CD4-positive, alpha-beta T cell treated with Interleukin-10 for 1 hour (primary cell): ENCODE measurements at places on chromosomes 12 and 14.

DNA sequence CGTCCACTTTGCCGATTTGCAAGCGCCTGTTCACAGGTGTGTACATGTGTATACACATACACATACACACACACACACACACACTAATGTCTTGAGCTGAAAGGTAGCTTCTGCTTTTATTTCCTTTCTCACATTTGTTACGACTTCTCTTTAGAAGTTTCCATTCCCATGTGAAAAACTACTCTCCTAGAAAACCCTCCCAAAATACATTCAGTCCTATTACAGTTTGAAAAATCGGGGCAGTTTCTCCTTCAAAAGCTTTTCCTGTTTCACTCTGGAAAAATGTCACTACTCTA, 3.9 kb downstream of the BLTP3B start:
- DNase-seq = no peak

DNA sequence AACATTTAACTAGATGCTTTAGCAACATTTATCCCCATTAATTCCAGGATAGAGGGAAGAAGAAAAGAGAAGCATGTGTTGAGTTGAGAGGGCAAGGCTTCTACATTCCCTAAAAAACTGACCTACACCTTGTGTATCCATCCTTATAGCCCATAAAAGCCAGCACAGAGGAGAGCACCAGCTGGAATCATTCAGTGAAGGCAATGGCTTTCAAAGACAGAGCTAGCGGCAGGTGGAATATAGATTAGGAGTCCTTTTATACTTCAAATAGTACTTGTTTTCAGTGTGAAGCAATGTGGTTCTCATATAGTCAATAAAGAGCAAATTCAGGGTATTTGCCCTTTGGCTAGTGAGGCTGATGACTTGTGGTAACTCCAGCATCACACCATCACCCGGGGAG, 94.4 kb downstream of the TBC1D30 start:
- no peak for DNase-seq

- no peak for DNase-seq
These were observed 60.2 kb downstream of the RFX4 start for GRCh38 chr12:106643000-106643399.

GRCh38 chr12:54437697-54438096, 18.6 kb upstream of the ITGA5 start:
- no peak for DNase-seq

- DNase-seq = no peak
These were observed 161.2 kb downstream of the EFCAB11 start for GRCh38 chr14:89793367-89793716.

- DNase-seq = no peak
These were observed 155.2 kb downstream of the RPL10L start for GRCh38 chr14:46496409-46496808.

DNA sequence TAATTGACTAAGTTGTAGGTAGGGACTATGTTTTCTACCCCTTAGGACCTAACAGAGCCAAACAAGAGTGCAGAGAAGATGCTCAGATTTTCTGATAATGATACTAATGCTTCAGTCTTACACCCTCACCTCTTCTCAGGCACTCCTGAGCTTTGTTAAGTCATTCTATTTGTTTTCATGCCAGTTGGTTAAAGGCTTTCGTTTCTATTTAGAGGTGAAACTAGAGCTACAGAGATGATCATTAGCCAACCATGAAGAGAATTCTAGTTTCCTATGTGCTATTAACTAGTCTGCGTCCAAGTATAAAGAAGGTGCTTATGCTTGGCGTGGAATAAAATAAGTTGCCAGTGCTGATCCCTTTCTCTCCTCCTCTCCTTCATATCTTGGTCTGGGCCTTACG, 34.6 kb upstream of the PYGL start:
- DNase-seq = no peak

- DNase-seq = no peak
These were observed 33.0 kb downstream of the CAND1 start for GRCh38 chr12:67302162-67302561.

GRCh38 chr14:101460521-101460920, 100.8 kb upstream of the DIO3 start:
- DNase-seq = no peak

DNA sequence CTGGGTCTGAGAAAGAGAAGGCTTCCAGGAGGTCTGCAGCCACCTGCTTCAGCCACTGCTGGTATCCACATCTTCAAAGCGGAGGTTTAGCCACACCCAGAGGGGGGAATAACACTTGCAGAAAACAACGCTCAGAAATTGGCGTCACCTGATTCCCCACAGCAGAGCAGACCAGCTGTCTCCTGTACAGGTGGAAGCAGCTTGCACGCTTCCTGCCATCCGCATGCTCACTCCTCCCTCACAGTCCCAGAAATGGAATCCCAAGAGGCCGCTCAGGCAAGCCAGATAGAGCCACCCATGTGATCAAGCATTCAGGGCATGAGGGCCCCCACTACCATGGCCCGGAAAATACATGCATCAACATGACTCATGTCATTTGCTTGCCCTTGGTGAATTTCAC, 112.2 kb upstream of the DIO3 start:
- no peak for DNase-seq

DNA sequence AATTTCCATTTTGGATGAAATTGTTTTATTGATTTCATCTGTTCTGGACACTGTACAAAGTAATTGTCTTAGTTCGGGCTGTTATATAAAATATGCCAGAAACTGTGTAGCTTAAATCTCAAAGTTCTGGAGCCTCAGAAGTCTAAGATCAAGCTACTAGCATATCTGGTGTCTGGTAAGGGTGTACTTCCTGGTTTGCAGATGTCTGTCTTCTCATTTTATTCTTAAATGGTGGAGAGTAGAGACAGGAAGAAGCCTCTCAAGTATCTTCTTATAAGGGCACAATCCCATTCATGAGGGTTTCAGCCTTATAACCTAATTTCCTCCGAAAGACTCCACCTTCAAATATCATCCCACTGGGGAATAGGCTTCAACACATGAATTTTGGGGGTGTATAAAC, 51.3 kb downstream of the MON2 start:
- DNase-seq = no peak

DNA sequence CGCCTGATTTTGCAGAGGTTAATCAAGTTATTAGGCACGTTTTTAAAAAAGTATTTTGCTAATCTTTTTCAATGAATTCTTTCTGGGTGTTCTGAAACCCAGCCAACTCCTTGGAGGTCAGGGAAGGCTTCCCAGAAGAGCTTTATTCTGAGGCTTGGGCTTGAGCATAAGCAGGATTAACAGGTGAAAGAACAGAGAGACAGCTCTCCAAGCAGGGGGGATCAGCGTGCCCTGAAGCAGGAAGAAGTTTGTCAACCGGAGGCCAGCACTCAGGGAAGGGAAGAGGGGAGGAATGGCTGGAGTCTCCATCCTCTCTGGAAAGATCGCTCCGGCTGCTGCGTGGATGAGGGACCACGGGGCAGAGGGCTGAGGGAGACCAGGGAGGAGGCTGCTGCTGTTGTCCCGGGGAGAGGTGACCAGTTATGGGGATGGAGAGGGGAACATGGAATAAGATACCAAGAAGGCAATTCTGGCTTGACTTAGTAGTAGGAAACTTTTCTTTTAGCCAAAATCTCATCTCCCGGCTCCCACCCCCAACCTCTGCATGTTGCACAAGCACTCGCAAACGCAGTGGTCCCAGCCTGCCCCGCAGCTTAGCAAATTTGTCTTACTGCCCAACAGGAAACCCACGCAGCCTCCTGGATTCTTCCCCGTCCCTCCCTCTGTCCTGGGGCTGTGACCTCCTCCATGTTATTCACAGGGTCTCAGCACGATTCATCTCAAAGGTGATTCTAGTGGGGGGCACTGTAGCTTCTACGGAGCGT, 1.1 kb upstream of the SSH1 start:
- no peak for DNase-seq

- no peak for DNase-seq
These were observed 106.1 kb downstream of the PRICKLE1 start for GRCh38 chr12:42483521-42483790.

DNA sequence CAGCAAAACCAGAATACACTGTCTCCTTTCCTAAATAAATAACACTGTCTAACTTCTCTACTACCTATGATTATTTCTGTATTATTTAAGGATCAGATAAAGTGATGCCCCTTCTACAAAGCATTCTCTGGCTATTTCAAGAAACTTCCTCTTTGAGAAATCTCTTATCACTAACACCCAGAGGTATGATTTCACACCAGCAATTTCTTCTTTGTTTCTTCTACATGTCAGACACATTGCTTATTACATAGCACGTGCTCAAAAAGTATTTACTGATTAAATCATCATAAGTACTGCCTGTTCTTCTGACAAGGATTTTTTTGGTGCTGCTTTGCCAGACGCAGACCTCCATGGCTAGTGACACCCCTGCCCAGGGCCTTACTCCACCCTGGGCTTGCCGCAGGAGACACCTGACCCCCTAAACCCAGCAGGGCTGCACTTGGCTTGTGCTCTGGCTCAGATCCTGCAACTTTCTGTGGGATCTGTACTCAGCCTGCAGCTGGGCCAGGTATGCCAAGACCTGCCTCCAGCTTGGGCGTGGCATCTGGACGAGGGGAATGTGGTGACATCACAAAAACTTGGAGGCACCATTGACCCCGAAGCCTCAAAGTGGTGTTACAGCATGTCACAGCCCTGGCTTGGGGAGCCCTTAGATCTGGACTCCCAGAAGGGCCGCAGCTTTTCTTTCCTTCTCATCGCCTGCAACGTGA, 15.4 kb upstream of the HIGD1C start:
- DNase-seq = no peak

GRCh38 chr12:94435511-94435927, 24.1 kb downstream of the CEP83 start:
- DNase-seq = no peak

DNA sequence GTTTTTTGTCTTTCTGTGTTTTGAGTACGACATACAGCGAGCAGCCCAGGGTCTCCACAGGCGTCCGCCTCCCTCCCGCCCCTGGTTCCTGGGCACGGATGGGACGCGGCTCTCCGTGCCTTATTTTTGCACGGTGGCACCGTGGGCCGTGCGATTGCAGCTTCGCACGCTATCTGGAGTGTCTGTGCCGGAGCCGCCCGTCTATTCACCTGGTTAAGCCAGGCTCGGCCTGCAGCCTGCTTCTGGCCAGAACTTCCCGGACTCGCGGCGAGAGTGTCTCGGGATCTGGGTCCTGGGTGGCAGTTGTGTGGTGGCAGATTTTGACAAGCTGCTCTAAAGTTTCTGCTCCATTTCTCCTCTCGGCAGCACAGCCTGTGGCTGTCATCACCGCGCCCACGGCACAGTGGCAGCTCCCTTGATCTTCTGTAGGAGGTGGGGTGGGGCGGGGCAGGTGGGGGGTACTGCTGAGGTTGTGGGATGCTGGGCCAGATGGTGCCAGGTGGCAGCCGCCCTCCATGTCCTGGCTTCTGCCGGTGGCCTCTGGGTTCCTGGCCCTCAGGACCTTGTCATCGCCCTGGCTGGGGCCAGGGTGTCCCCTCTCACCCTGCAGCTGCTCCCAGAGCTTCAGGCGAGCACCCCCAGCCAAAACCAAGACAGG, 2.9 kb downstream of the MMP17 start:
- no peak for DNase-seq

DNA sequence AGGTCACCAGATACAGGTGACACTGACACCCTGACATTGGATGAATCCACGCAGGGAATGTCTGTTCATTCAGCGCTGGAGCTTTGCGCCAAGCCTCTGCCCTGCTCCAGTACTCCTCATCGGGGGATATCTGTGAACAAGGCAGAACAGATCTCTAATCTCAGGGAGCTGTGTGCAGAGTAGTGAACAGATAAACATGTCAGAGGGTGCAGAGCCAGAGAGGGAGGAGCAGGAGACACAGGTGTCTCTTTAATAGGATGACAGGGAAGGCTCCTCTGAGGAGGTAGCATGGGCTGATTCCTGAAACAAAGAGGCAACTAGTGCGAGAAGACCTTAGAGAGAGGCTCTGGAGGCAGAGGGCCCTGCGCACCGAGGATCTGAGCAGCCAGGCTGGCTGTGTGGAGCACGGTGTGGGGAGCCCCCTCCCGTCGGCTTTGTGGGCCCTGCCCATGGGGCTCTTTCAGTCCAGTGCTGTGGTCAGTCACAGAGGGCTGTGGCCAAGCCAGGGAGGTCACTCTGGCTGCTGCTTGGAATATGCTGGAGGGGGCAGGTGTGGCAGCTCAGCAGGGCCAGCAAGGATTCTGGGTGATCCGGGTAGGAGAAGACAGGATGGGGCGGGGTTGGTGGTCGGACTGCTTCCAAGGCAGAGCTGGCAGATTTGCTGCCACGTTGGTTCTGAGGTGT, 55.6 kb downstream of the TECPR2 start:
- no peak for DNase-seq

DNA sequence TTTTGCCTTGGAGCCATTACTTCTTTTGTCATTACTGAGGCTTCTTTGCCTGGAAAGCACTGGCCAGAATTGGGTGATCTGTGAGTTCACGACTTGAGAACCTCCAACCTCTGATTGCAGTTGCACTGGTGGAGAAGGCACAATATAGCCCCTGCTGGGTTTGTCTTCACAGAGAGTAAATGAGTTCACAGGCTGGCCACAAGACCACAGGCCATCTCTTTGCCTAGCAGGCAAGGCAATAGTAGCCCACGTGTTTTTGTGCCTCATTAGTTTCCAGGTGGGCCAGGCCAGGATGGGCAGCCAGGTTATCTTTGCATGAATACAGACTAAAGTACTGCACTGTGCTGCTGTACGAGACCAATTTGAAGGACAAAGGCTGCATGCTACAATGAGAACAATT, 468.8 kb downstream of the NRXN3 start:
- DNase-seq = no peak

GRCh38 chr14:65461730-65462129, 49.2 kb downstream of the FUT8 start:
- DNase-seq = no peak

- DNase-seq = no peak
These were observed 15.0 kb downstream of the TMBIM4 start for GRCh38 chr12:66154776-66155175.

- DNase-seq = no peak
These were observed 181.3 kb downstream of the KIF26A start for GRCh38 chr14:104319491-104320241.

GRCh38 chr14:91095178-91095577, 18.7 kb upstream of the DGLUCY start:
- DNase-seq = no peak

- no peak for DNase-seq
These were observed 219.0 kb downstream of the NTF3 start for GRCh38 chr12:5650829-5651461.

GRCh38 chr12:130166306-130166705, 4.0 kb downstream of the FZD10 start:
- DNase-seq = no peak

DNA sequence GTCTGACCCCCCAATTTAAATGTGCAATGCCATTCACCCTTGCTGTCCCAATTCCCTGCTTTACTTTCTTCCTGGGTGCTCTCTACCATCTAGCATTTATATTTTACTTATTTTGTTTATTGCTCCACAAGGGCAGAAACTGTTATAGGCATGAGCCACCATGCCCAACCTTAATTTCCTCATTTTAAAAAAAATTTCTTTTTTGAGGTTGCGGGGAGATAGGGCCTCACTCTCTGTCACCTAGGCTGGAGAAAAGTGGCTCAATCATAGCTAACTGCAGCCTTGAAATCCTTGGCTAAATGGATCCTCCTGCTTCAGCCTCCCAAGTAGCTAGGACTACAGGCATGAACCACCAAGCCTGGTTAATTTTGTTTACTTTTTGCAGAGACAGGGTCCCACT, 13.0 kb downstream of the HPD start:
- no peak for DNase-seq

GRCh38 chr14:65277027-65277426, 135.5 kb upstream of the FUT8 start:
- no peak for DNase-seq

GRCh38 chr12:120356567-120357030, 12.4 kb downstream of the MSI1 start:
- peak; percentile 72 for DNase-seq
